ENCODE measurements at places on chromosomes 2 and 18. TPM values are rescaled to one million over a fixed set of nuclear protein-coding genes. Genes with fewer than 3 reads are reported as not detected.

- DNase-seq, result no peak
Measured at GRCh38 chr2:158501301-158501700, 44.5 kb downstream of the PKP4 start.

Gene DTNA
- not detected for polyA plus RNA-seq

- DNase-seq, result peak; percentile 15
Measured at GRCh38 chr2:219542931-219543595, 546 bp downstream of the CHPF start.

GRCh38 chr2:108884619-108885018, 98.0 kb downstream of the CCDC138 start:
- DNase-seq, result no peak

DNA sequence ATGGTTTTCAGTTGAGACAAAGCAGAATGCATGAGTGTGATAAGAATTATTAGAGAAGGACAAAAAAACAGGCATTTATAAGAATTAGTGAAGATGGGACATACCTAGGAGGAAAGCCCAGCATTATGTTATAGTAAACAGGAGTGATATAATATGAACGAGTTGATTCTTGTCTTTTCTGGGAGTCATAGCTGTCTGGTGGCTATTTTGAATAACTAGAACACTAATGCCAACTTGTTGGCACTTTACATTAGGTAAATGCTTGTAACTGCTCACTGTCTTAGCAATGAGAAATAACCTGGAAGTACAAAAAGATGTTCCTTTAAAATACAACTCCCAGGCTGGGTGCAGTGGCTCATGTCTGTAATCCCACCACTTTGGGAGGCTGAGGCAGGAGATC, 540.8 kb upstream of the SPHKAP start:
- no peak for DNase-seq

GRCh38 chr18:77487951-77488740, 238.5 kb downstream of the GALR1 start:
- DNase-seq, result no peak
